ENCODE measurements at places on chromosomes 5 and 9. TPM values are rescaled to one million over a fixed set of nuclear protein-coding genes. Genes with fewer than 3 reads are reported as not detected.

The PCDHGA8 gene
- total RNA-seq, result 1.2 TPM

The ORM2 gene
- not detected for total RNA-seq

The RABGAP1 gene
- total RNA-seq, result 30.3 TPM

The CD274 gene
- total RNA-seq, result 4.4 TPM

The ARRDC1 gene
- 19.4 TPM for total RNA-seq

The GALNT10 gene
- 30.2 TPM for total RNA-seq

The ECSCR gene
- total RNA-seq, result 472 TPM

The PCDHB4 gene
- total RNA-seq, result 0.22 TPM

The ANKRD31 gene
- not detected for total RNA-seq

The RLN2 gene
- total RNA-seq, result 0.65 TPM

The EIF4EBP3 gene
- total RNA-seq, result 1.2 TPM

The SPATA6L gene
- 2.8 TPM for total RNA-seq

The MED10 gene
- total RNA-seq, result 12.1 TPM

The BTNL3 gene
- not detected for total RNA-seq

The GTF2H2C gene
- total RNA-seq, result 16.5 TPM

The FRMD3 gene
- 6.8 TPM for total RNA-seq

The TMC1 gene
- total RNA-seq, result 0.22 TPM

The ESM1 gene
- total RNA-seq, result 157 TPM

The ATOSB gene
- 5.6 TPM for total RNA-seq

The NKD2 gene
- total RNA-seq, result 0.22 TPM

The IL31RA gene
- total RNA-seq, result not detected

The NRG2 gene
- total RNA-seq, result 0.20 TPM

The PLPP7 gene
- total RNA-seq, result 2.0 TPM

The FOXD4 gene
- total RNA-seq, result 0.20 TPM

The PCDHGA9 gene
- 0.87 TPM for total RNA-seq

The GABBR2 gene
- total RNA-seq, result 1.2 TPM

The DRD1 gene
- not detected for total RNA-seq

The SPATA9 gene
- not detected for total RNA-seq

The PDCD1LG2 gene
- total RNA-seq, result 1.4 TPM

The RPL7A gene
- total RNA-seq, result 1,825 TPM

The MSX2 gene
- not detected for total RNA-seq

The LHFPL2 gene
- total RNA-seq, result 24.4 TPM

The SLC6A18 gene
- not detected for total RNA-seq

The GABRA1 gene
- not detected for total RNA-seq

The PKD2L2 gene
- total RNA-seq, result not detected

The SPINK4 gene
- total RNA-seq, result not detected

The FAM200C gene
- total RNA-seq, result 2.0 TPM

The CRB2 gene
- not detected for total RNA-seq

The NUTM2F gene
- total RNA-seq, result not detected

The UBLCP1 gene
- 9.3 TPM for total RNA-seq

The MAMDC4 gene
- 2.0 TPM for total RNA-seq

The TMEM174 gene
- not detected for total RNA-seq

The PTPN3 gene
- total RNA-seq, result 2.6 TPM

The ABO gene
- total RNA-seq, result 0.22 TPM

The CCIN gene
- under 0.01 TPM for total RNA-seq

The MPDZ gene
- total RNA-seq, result 55.8 TPM

The CDX1 gene
- total RNA-seq, result not detected

The RNF180 gene
- 1.1 TPM for total RNA-seq

The SARDH gene
- total RNA-seq, result 0.22 TPM

The TXNDC8 gene
- total RNA-seq, result not detected

Data from lung microvascular endothelial cell (primary cell).